ENCODE measurements at places on chromosomes 11 and 22.

- DNase-seq = no peak
These were observed 763 bp upstream of the MS4A7 start for GRCh38 chr11:60377401-60378136.

- DNase-seq = no peak
These were observed 48.2 kb downstream of the STK33 start for GRCh38 chr11:8545698-8546366.

GRCh38 chr11:134480136-134480712 lies 68.2 kb upstream of the B3GAT1 start:
- DNase-seq = no peak

GRCh38 chr11:73414977-73415651 lies 38.9 kb downstream of the RELT start:
- DNase-seq = no peak

GRCh38 chr11:86418917-86419316 lies 44.2 kb downstream of the CCDC81 start:
- DNase-seq = no peak

GRCh38 chr11:103453915-103454709 lies 344.9 kb downstream of the DYNC2H1 start:
- DNase-seq = no peak

GRCh38 chr11:33652930-33653329 lies 47.7 kb downstream of the C11orf91 start:
- DNase-seq = no peak

DNA sequence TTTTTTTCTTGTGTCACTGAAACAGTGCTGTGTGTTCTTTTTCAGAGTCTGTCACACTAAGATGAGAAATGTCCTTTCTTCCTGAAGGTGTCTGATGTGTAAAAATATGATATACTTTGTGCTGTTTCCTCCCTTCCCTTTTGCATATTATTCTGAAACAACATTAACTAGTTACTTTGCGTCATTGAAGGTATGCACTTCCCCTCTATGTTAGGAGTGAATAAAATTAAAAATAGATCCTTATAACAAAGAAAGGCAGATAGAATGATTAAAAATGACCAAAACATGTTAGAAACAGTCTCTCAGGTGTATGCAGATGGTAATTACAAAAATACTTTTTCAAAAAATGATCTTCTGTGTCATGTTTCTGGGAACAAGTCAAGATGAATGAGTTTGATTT lies 1.6 kb upstream of the RAB30 start:
- no peak for DNase-seq

GRCh38 chr22:27370269-27370668 lies 431.3 kb downstream of the MN1 start:
- no peak for DNase-seq

GRCh38 chr11:35239471-35240075 lies 100.6 kb downstream of the CD44 start:
- DNase-seq = no peak

- no peak for DNase-seq
These were observed 17.6 kb upstream of the SWAP70 start for GRCh38 chr11:9646324-9646723.

GRCh38 chr11:86874304-86875056 lies 74.1 kb downstream of the PRSS23 start:
- no peak for DNase-seq

DNA sequence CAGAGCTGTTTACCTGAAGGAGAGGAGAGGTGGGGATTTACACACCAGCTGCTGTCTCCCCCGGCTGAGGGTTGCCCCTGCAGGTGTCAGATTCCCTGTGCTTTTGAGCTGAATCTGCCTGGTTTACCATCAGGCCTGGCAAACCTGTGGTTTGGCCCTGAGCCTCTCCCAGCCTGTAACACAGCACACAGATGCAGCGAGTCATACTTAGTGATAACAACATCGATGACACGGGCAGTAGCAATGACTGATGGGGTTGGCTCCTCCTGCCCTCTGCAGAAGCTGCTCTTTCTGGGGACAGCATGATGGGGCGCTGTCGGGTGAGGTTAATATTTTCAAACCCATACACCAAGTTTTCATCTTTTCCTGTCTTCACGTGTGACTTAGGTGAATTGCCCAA lies 380.0 kb upstream of the B3GAT1 start:
- DNase-seq = no peak

GRCh38 chr11:44516688-44517507 lies 48.6 kb upstream of the CD82 start:
- no peak for DNase-seq

DNA sequence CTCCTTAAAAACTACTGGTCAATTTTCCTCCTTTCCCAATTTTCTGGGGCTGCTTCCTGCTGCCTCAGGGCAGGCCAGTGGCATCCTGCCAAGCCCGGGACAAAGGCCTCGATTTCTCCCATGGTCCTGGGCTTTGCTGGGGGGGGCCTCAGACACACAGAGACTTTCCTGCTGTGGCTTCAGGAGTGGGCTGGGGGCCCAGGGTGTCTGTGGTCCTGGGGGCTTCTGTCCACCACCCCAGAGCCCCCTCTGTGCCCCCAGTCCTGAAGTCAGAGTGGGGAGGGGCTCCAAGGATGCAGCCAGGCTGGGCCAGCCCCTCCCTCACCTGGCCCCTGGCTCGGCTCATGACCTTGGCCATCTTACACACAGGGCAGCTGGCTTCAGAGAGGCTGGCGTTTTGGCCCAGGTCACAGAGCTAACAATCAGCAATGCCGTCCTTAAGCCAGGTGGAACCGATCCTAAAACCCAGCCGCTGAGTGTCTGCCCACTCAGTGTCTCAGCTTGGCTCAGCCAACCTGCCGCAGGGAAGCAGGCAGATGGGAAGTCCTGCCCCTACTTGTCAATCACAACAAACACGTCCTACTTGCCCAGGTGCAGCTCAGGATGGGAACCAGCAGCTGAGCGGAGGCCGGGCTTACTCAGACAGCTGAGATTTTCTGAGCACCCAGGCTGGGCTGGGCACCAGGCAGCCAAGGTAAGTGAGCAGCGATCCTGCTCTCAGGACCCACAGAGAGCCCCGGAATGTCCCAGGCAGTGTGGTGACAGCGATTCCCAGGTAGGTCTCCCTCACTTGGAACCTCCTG lies 34.6 kb downstream of the OSBPL5 start:
- no peak for DNase-seq

- DNase-seq = no peak
These were observed 177.6 kb downstream of the IGLL1 start for GRCh38 chr22:23402275-23403151.

DNA sequence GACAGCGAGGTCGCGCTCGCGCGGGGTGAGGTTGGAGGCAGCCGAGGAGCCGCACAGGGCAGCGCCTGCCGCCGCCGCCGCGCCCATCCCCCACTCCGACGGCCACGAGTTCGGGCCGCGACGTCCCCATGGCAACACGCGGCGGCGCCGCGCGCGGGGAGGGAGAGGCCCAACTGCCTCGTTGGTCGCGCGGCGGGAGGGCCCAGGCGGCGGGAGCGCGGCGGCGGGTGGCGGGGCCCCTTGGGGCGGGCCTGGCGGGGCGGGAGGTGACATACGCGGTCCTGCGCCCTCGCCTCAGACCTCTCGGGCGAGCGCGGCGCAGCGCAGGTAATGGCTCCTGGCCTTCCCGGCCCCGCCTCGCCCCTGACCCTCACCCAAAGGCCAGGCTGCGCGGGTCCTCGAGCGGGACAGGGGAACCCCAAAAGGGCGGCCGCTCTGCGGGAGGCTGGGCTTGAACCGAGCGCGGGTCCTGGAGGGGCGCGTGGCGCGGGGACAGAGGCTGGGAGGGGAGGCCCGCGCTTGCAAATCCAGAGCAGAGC lies at the start of gene DEUP1:
DEUP1 (plus strand) TSS at position 297 of the 539 bp plus-strand sequence. CDS start 1,518 bp downstream, outside the sequence.
- DNase-seq = peak; percentile 20

DNA sequence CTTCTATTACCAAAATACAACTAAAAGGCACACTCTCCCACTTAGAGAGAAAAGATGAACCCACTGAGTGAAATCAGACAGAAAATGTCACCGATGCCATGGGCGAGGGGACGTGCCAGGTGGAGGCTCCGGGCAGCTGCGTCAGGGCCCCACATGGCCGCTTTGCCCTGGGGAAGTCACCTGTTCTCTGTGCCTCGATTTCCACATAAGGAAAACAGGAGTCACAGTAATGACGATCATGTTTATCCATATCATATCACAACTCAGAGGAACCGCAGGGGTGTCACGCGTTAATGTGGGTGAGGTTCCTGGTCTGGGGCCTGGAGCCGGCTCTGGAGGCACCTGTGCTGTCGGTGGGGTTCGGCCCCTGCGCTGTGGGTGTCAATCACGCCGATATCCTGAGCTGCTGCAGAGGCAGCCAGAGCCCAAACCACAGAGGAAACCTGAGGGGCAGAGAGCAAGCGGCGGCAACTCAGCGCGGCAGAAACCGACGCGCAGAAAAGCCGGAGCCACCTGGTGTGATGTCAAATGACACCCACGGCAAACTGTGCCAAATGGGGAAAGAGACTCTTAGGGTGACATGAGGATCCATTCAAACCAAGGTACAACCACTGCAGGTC lies 243.7 kb downstream of the BRD1 start:
- DNase-seq = no peak

GRCh38 chr11:113457784-113458183 lies 17.4 kb downstream of the DRD2 start:
- DNase-seq = no peak

DNA sequence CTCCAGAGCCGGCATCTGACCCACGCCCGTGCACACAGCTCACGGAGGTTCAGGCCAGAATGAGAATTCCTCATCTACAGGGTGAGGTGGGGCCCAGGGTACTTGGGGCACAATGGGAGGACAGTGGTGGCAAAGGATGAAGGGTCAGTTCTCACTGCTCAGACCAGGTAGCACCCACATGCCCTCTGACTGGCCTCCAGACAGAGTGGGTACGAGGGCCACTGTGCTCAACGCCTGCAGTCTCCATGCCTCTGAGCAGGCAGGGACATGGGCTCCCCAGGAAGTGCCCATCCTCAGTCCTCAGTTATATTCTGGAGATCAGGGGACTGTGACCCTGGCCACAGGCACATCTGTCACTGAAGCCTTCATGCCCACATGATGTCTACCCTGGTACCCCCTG lies 13.0 kb upstream of the CDC42BPG start:
- DNase-seq = no peak

GRCh38 chr11:12690663-12691062 lies 16.4 kb downstream of the TEAD1 start:
- no peak for DNase-seq

- DNase-seq = no peak
These were observed 31.0 kb downstream of the MED17 start for GRCh38 chr11:93814966-93815633.

DNA sequence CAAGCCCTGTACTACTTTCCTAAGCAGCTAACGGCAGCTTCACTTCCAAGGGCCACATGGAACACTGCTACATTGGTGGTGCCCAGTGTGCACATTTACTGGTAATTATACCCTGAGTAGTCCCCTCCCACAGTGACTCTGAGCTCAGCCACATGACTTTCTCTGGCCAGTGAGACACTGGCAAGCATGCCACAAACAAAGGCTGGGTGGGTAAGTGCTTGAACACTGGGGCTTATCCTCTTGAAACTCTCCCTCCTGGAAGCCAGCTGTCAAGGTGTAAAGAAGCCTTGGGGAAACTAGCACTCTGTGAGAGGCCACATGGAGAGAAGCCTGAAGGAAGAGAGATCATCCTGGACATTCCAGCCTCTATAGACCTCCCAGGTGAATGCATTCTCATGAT lies 54.4 kb upstream of the DRD2 start:
- no peak for DNase-seq

DNA sequence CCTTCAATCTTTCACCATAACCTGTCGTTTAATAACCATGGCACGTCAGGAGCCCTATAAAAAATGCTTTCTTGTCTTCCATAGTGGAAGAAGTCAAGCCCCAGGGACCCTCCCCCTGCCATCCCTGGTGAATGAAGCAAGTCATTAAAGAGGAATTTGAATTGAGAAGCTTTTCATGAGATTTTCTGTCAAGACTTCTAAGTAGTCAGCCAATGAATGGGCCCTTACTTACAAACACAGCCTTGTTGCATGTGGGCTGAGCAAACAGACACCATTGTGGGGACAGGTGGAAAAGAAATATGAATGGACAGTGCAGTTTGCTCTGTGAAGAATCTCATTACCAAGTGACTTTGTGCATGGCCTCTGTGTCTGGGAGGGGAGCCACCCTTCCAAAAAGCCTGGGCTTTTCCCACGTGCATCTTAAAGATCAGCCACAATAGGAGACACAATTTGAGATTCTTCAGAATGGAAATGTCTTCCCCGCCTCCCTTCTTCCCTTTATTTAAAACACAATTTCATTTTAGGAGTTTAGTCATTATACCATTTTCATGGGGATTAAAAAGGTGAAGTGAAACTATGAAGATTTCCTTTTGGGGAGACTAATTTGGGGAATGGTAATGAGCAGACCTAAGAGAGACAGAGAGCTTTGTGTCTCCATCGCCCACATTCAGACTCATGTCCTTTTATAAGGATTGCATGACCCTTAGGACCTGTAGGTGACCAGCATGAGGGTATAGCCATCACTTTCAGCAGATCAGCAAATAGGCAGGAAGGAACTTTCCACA lies 152.0 kb downstream of the LRRC4C start:
- no peak for DNase-seq

GRCh38 chr22:46572911-46573780 lies 35.7 kb upstream of the CELSR1 start:
- DNase-seq = no peak

GRCh38 chr11:129295746-129296145 lies 79.9 kb upstream of the BARX2 start:
- DNase-seq = no peak

DNA sequence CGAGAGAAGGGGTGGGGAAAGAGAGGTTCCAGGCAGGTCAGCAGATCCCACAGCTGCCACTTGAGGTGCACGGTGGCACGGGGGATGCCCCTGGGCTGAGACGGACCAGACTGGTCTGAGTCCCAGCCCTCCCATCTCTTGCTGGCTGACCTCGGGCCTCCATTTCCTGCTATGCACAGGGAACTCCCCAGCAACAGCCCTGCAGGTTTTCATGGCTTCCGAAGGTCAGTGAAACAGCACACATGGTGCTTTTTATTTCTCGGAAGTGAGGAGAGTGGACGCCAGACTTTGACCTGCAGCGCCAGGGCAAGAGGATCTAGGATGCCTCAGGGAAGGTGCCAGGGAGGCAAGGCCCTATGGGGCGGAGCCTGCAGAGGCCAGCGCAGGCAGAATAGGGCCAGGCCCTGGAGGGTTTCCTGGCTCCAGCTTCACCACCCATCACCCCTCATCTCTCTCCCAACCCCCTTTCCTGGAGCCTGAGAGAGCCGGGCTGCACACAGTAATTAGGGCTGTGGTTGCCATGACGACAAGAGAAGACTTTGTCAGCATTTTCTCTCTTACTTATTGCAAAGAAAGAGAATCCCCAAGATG lies 29.5 kb downstream of the SLC22A12 start:
- no peak for DNase-seq

DNA sequence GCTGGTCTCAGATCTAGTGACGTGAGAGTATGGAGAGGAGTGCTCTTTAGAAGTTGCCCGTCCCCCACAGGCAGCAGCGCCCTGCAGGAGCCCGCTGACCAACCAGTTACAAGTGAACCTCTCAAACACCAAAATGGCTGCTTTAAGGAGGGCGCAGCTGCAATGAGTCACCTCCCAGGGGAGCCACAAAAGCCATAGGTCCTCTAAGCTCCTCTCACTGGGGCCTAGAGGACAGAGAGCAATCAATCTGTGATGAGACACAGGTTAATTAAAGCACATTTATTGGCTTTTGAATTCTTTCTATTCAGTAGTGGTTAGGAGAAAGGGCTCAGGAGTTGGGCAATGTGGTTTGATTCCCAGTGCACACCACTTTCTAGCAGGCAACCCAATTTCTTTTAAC lies 15.5 kb upstream of the RAPSN start:
- DNase-seq = peak; percentile 46

Data from D721Med (cell line).